ENCODE measurements at places on chromosomes 7 and 10.

- DNase-seq = no peak
These were observed 14.1 kb downstream of the CNNM1 start for GRCh38 chr10:99343262-99343661.

DNA sequence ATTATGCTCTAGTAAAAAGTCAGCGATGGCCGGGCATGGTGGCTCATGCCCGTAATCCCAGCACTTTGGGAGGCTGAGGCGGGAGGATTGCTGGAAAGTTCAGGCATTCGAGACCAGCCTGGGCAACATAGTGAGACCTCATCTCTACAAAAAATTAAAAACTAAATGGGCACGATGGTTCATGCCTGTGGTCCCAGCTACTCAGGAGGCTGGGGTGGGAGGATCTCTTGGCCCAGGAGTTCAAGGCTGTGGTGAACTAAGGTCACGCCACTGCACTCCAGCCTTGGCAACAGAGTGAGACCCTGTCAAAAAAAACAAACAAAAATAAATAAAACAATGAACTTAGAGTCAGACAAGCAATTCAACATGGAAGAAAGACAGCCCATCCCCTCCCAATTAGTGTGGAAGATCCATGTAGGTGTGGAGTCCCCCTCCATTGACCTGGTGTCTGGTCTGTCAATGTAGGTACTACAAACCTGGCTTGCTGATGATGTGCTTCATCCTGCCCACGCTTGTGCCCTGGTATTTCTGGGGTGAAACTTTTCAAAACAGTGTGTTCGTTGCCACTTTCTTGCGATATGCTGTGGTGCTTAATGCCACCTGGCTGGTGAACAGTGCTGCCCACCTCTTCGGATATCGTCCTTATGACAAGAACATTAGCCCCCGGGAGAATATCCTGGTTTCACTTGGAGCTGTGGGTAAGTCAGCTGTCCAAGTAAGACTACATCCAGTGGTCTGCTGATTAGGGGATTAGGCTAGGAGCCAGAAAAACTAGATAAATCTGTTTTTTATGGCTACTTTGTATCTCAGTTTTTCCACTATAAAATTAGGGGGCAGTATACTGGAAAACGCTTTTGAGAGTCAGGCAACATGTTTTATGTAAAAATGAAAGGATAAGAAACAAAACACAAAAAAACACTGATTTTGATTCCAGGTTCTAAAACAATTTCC, 9.3 kb downstream of the SCD start:
- no peak for DNase-seq

DNA sequence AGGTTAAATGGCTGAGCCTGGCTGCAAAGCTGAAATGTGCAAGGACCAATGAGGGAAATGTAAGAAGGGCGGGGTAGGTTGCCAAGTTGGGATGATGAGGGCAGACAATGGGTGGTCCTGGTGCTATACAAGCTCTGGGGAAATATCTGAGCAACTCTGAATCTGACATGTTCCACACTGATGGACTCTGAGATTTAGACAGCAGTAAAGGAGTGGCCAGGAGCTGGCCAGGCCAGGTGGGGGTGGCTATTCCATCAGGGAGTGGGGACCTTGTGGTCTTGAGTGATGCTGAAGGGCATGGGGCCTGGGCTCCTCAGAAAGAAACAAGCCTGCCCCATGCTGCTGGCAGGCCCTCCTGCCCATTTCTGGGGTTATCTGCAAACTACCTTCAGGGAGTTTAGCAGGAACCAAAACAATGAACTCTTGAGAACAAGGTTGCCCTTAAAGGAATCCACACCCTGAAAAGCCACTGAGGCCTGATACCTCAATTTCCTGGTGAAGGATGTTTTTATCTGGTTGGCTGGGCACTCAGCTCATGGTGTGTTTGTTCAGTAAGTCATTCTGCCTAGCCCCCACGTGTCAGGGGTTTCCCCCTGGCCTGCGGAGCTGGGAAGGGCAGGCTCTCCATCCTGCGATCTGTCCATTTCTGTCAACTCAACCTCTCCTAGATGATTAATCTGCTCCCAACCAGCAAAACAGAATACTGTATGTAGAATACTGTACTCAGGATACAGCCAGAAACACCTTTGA, 143.3 kb upstream of the TNS3 start:
- peak; percentile 35 for DNase-seq

- DNase-seq = no peak
These were observed 76.2 kb upstream of the NMT2 start for GRCh38 chr10:15244635-15245197.

DNA sequence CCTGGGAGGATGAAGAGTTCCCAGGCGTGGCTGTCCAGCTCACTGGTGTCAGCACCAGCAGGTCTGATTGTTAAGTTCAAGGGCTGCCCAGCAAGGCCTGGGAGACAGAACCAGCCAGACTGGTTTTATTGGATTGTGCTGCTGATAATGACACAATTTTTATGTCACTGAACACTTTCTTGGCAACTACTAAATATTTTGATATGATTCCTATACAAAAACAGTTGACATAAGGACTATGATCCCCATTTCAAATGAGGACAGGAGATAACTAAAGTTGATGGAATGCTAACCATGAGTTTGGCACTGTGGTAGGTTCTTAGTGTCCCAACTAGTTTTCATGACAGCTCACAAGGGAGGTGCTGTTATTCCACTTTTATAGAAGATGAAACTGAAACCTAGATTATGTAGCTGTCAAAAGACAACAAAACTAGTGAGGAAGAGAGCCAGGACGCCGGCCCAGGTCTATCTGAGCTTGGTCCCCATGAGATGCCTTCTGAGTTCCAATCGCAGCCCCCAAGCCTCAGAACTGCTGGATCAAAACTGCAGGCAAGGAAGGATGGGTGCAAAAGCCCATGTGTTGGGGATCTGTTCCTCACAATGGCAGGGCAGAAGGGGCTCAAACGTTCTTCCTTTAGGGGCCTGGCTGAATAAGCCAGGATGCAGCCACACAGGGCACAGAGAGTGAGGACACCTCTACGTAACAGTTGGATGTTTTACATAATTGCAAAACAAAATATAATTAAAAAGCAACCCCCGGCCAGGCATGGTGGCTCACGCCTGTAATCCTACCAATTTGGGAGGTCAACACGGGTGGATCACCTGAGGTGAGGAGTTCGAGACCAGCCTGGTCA, 52.8 kb downstream of the COBL start:
- no peak for DNase-seq
